MV-4-11 (cell line): ENCODE measurements at places on chromosomes 7 and 10.

DNA sequence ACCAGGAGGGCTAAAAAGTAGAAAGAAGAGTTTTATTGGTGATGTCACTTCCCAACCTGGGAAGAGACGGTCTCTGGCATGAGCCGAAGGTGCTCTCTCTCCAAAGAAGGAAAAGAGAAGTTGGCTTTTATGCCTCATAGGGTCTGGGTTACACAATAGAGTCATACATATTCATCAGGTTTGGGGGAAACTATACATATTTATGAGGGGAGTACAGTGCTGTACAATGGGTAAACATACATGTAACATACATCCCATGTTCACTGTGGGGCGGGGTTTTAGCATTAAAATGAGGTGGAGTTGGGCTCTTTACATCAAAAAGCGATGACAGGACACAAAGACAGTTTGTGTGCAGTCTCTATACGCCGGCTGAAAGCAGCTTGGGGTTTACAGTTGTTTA, 701.7 kb downstream of the TYW1 start:
- no peak for DNase-seq

- no peak for DNase-seq
Observed at GRCh38 chr7:64558323-64558705, 4.6 kb downstream of the ZNF680 start.

GRCh38 chr10:126921974-126922525, 16.8 kb downstream of the DOCK1 start:
- no peak for DNase-seq

- DNase-seq: peak; percentile 71
Observed at GRCh38 chr10:45460235-45460878, 86.3 kb downstream of the ALOX5 start.

GRCh38 chr10:91856637-91857036, 52.6 kb downstream of the FGFBP3 start:
- DNase-seq: no peak
